ENCODE measurements at places on chromosomes 1 and 21.

DNA sequence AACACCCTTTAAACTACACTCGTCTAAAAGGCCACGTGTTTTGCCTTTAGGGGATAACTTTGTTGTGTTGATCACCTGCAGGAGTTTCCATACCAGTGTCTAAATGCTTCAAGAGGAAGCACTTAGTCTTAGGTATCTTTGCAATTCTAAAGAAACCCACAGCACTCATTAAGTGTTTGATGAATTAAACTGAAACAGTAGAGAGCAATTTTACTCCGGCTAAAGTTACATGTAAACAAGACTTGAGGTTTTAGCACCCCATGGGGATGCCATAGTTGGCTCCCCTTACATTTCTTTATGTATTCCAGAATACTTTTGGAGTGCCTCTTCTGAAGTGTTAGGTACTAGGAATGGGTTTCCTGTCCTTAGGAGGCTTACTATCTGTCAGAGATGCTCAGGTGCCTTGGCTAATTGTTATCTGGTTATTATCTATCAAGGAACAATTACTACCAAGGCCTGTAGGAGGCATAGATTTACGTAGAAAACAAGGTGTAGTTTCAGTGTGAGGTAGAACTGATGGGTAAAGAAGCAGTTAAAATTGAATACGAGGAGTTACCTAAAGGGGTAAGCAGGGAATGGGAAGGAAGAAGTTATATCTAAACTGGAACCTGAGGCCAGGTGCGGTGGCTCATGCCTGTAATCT, 176.8 kb upstream of the SAMSN1 start:
- no peak for DNase-seq

DNA sequence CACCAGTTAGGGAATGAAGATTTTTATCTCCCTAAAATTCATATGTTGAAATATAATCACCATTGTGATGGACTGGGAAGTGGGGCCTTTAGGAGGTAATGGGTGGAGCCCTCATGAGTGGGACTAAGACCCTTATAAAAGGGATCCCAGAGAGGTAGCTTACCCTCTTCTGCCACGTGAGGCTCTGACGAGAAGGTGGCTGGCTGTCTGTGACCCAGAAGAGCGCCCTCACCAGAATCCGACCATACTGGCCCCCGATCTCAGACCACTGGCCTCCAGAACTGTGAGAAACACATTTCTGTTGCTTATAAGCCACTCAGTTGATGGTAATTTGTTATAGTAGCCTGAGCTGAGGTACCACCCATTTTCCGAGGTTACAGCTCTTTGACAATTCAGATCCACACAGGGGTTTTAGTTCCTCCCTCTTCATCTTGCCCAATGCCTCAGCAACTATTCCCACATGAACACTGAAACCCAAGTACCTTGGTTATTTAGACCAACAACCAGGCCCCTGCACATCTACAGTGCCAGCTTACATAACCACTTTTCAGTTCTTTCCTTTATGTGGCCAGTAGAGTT, 27.6 kb upstream of the HUNK start:
- no peak for DNase-seq

DNA sequence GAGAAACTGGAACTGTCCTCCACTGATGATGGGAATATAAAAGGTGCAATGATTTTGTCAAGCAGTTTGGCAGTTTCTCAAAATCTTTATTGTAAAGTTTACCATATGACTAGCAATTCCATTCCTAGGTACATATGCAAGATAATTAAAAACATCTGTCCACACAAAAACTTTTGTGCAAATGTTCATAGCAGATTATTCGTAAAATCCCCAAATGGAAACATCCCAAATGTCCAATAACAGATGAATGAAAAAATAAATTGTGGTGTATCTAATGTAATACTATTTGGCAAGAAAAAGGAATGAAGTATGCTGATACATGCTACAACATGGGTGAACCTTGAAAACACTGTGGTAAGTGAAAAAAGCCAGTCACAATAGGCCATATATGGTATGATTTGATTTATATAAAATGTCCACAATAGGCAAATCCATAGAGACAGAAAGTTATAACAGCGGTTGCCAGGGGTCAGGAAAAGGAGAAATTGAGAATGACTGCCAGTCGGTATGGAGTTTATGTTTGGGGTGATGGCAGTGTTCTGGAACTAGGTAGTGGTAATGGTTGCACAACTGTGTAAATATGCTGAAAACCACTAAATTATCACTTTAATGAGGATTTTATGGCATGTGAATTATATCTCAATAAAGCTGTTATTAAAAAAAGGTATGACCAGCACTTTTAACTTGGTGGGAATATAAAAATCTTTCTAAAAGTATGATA, 81.7 kb upstream of the BEND5 start:
- DNase-seq: no peak

DNA sequence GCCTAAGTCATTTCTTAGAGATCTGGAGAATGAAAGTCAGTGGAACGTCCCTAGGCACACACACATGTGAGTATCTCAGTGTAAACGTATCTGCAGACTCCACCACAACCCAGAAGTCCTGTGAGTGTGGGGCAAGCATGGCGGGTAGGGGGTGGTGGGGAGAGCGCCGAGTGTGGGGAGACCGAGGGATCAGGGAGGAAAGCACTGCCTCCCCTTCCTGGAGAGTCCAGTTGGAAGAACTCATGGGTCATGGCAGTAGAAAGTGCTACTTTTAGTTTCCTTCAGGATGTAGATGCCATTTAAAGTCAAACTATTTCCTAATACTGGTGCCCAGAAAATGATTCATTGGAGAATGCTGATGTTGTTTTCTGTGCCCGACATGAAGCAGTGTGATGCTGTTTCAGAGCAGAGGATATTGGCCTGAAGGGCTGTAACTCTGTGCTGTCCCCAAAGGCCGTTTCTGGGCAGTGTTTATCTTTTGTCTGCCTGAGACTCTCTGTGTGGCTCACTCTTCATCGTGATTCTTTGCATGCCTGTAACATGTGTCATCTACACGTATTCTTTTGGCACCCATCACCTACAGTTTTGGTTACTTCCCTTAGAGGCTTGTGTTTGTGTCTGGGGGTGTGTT, 45.7 kb upstream of the TSPAN2 start:
- no peak for DNase-seq

- no peak for DNase-seq
Observed at GRCh38 chr1:233233508-233234040, 62.0 kb downstream of the PCNX2 start.

DNA sequence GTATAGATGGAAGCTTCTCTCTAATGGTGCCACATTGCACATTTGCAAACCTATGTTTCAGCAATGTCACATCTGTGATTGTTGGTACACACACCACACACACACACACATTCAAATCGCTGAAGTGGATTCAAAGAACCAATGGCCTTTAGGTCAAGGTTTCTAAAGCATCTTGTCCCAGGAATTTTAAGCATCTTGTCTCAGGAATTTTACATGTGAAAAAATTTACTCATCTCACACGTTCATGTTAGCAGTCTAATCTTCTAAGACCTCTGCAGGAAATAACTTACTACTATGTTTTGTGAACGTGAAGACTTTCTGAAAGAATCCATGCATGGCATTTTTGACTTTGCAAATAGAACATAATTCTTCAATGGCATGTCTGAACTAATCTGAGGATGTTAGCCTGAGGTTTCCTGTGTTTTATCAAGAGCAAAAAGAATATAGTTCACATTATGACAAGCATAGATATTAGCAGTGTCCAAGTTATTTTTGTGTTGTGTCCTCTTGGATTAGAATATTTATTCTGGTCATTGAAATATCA, 125.1 kb downstream of the CYYR1 start:
- DNase-seq: no peak

GRCh38 chr1:165562571-165562970, 18.8 kb downstream of the LRRC52 start:
- DNase-seq: no peak

DNA sequence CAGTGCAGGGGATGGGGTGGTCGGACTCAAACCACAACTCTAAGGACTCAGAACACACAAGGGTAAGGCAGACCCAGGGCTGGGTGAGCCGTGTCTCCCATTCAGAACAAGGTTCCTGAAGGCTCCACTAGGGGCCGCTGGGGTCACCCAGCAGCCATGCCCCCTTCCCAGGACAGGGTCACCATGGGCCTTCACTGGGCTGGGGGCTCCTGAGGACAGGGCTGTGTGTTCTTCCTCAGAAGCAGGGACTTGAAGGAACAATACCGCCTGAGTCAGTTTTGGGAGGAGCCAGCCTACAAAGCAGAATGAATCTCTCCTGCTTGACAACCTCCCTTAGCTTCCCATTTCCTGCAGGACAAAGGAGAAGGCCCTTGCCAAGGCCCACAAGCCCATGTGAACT, 15.4 kb downstream of the RIMS3 start:
- DNase-seq: peak; percentile 16

- no peak for DNase-seq
Observed at GRCh38 chr1:42210421-42211133, 46.0 kb upstream of the GUCA2A start.

GRCh38 chr1:95382000-95382786, 148.2 kb downstream of the RWDD3 start:
- no peak for DNase-seq

GRCh38 chr1:198776602-198777029, 137.8 kb downstream of the PTPRC start:
- no peak for DNase-seq

- no peak for DNase-seq
Observed at GRCh38 chr1:30485072-30485471, 238.3 kb downstream of the MATN1 start.

- DNase-seq: no peak
Observed at GRCh38 chr1:176545034-176545639, 82.2 kb downstream of the PAPPA2 start.

DNA sequence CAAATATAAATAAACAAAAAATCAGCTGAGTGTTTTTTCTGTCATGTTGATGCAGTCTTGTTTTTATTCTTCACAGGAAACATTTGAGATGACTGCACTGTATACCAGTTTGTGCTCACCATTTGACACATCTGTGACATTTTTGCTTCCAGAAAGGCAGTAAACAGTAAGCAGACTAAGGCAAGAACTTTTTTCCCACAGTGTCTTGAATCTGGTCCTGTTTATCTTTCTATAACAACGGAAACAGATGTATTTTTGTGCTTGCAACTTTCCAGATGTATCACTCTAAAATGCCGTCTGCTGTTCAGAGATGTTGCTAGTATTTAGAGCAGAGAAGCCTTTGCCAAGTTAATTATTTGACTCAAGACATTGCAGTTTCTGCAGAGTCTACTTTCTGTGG, 105.5 kb downstream of the ZC3H11B start:
- no peak for DNase-seq

DNA sequence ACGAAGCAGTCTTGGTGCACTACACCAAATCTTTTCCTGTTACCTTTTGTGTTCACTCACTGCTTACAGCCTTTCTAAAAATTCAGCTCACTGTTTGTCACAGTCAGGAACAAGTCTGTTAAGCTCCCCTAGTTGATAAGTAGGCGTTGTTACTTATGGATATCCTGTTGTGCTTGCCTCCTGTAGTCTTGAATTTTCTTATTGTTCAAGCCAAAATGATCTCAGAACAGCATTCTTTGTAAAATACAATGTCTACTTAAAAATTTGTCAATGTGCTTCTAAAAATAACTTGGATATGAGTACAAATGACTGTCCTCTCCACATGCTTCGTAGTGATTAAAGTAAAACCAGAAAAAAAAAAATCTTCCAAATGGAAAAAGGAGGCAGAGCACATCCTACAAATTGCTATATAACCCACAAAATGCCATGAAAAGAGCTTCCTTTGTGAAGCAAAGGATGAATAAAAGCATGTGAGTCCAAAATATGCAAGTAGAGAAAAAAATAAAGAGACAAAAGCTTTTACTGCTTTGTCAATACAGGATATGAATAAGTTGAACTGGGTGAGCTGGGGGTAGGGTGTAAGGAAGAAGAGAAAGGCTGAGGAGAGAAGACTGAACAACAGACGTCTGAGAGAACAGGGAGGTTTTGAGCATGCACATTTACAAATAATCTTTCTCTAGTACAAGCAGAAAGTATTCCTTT, 228.9 kb upstream of the ADGRL4 start:
- no peak for DNase-seq

- no peak for DNase-seq
Observed at GRCh38 chr1:214029796-214030195, 42.0 kb downstream of the PROX1 start.

DNA sequence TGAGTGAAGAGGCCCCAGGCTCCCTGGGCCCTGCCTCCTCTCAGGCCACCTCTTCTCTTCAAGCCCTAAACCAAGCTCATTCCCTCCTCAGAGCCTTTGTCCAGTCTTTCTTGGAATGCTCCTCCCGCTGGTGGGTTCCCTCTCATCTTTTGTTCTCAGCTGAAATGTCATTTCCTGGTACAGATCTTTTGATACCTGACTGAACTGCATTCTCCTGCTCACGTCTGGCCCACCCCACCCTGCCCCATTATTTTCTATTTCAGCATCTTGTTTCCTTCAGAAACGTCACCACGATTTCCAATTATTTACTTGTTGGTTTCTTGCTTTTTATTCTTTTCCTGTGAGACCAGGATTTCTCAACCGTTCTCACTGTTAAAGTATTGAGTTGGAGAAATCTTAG, 16.4 kb downstream of the LAMB3 start:
- no peak for DNase-seq

DNA sequence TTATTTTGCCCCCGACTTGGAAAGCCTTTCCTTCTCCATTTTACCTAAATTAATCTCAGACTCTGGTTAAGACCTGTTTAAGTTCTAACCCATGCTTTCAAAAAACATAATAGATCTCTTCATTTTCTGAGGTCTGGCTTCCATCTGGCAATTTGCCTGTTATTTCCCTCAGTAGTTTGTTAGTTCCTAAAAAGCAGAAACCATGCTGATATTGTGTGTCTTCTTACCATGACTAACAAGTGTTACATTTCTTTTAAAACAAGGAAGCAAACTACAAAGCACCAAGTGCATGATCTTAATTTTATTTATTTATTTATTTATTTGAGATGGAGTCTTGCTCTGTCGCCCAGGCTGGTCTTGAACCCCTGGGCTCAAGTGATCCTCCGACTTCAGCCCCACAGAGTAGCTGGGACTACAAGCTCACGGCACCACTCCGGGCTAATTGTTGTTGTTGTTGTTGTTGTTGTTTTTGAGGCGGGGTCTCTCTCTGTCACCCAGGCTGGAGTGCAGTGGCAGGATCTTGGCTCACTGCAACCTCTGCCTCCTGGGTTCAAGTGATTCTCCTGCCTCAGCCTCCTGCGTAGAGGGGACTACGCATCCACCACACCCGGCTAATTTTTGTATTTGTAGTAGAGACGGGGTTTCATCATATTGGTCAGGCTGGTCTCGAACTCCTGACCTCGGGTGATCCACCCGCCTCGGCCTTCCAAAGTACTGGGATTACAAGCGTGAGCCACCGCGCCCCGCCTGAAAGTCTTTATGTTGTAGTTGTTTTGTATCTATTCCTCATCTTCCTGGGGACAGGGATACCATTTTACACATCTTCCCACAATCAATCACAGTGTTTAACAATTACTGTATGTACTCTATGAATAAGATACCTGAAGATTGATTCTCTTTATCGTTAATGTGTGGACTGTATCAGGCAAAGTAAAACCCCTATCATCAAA, 1.3 kb upstream of the PATJ start:
- no peak for DNase-seq

All from activated naive CD8-positive, alpha-beta T cell treated with anti-CD3 and anti-CD28 coated beads, Interleukin-2, amount 50 U/mL, for 24 hours (primary cell).